Activated T-helper 9 cell treated with anti-CD3 and anti-CD28 coated beads, Interleukin-2, amount 50 U/mL, for 16 hours (primary cell): ENCODE measurements at places on chromosomes 4 and X.

- no peak for DNase-seq
Measured at GRCh38 chr4:99447079-99447478, 11.9 kb upstream of the ADH7 start.

- DNase-seq = no peak
Measured at GRCh38 chrX:70508296-70508911, 63.8 kb downstream of the DLG3 start.

- DNase-seq = no peak
Measured at GRCh38 chr4:5707778-5708448, 446 bp downstream of the EVC2 start.

DNA sequence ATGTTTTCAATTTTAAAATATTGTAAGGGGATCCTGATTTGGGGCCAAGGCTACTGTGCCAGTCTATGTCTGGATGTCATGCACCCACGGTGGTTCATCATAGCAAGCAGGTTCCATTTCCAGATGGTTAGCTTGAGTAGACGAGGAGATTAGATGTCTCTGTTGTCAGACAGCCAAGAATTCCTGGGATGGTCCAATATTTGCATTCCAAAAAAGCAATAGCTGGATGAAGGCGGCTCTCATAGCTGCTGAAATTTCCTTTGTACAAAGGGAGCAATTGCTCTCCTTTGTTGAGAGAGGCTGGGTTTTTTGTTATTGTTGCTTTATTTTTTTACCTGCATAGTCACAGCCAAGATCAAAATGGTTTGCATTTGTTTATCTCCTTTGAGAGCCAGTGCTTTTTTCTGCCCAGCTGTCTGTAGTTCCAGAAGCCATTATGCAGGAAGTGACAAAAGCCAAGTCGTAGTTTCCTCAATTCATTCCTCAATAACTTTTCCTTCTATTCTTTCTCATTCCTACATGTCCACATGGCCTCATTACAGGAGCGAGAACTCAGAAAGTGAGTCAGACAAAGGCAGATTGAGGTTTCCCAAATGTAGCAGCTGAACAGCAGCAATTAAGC, 107.9 kb downstream of the MMRN1 start:
- DNase-seq = no peak

- DNase-seq = no peak
Measured at GRCh38 chr4:106835919-106836318, 200.2 kb downstream of the DKK2 start.

- DNase-seq = no peak
Measured at GRCh38 chrX:27797575-27797974, 10.2 kb upstream of the MAGEB10 start.

DNA sequence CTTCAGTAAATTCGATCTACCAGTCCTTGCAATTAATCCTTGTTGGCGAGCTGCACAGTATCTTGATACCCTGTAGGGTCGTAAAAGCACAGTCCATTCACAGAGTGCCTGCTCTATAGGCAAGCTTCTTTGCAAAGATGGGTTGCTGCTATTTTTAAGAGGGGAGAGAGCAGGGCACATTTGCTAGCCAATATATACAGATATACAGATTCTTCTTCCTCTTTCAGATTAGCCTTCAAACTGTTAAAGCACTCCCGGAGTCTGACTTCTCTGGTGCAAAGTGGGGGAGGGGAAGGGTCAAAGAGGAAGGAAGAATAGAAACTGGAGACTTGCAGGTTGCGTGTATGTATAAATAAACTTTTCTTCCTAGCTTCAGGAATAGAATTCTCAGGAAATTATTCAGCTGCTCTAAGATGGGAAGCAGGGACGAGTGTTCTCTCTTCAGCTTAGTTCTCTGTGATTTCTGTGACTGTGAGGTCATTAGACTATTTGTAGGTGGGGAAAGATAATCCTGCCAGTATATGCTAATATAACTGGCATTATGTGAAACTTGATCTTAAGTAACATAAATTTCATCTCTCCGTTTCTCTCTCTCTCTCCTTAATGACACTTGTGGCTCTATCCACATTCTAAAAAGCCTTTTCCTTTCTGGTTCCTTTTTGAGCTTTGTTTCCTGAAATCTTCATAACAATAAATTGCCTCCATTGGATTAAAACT, at the start of gene CYSLTR1:
Gene CYSLTR1 (minus strand): TSS at position 242 of the 717 bp plus-strand sequence. CDS start 53,865 bp downstream, outside the sequence.
- no peak for DNase-seq

DNA sequence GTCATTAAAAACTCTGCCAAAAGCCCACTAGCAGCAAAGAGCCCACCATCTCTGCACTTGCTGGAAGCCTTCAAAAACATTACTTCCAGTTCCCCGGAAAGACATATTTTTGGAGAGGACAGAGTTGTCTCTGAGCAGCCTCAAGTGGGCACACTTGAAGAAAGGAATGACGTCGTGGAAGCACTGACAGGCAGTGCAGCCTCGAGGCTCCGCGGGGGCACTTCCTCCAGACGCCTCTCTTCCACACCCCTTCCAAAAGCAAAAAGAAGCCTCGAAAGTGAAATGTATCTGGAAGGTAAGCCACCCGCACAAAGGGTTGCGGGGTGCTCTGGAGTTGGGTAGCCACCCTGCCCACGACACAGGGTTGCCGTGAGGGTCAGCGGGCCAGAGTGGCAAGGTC, 25.9 kb downstream of the OFD1 start:
- no peak for DNase-seq

- DNase-seq = no peak
Measured at GRCh38 chr4:146159384-146160058, 16.0 kb upstream of the LSM6 start.

- no peak for DNase-seq
Measured at GRCh38 chr4:76301068-76301774, 5.3 kb upstream of the STBD1 start.

- DNase-seq = no peak
Measured at GRCh38 chr4:2788532-2789103, 4.3 kb upstream of the SH3BP2 start.

DNA sequence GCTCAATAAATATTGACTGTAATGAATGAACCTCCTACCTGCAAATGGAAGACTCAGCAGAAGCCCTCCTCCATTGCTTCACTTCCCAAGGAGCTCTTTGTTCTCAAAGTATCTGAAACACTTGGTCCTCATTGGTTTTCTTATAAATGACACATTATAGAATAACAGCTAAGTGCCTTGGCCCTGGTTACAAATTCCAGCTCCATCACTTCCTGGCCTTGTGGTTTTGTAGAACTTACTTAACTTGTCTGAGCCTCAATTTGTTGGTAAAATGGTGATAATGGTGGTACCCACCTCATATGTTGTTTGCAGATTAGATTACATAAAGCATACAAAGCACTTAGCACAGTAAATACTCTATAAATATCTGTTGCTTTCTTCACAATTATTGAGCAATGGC, 25.2 kb upstream of the SMIM20 start:
- no peak for DNase-seq
